HuH-7.5 (cell line): ENCODE measurements at places on chromosomes 1 and 21.

DNA sequence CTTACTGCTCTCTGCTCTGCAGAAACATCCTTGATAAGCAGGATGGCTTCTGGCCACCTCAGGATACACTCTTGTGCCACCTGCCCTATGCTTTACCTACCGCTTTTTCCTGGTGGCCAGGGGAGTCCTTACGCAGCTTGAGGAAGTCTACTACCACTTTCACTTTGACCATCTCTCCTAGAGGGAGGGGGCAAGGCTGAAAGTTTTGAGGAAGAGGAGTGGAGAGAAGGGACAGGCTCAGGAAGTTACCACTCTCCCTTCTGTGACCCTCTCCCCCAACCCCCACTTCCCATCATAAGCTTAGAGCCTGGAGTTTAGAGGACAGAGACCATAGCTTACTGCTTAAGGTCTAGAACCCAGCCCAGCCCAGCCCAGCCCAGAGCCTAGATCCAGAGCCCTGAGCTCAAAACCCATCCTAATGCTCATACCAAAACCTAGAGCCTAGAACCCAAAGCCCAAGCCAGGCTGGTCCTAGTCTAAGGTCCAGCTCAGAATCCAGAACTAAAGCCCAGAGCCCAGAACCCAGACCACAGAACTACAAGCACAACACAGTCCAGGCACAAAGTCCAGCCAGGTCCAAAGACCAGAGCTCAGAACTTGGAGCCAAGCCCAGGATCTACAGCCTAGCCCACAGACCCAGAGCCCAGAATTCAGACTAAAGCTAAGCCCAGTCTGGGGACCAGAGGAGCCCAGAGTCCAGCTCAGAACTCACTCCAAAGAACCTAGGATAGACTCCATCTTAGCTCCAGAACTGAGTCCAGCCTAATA lies 18.0 kb upstream of the MFSD2A start:
- no peak for DNase-seq

- no peak for DNase-seq
Observed at GRCh38 chr21:33973268-33973667, 57.7 kb upstream of the ATP5PO start.

DNA sequence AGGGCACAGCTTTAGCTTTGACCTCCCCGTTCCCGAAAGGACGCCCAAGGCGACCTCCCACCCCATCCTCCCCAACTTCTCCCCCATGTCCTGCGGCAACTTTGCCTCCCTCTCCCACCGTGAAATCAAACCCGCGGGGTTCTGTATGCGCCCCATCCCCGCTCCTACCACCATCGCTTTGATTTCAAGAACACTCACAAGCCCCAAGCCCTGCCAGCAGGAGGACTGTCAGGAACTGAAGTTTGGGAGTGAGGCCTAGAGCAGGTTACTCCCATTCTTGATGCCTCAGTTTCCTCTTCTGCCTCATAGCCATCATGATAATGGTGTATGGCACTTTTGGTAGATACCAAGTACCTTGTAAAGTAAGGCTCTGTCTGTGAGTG lies 2.3 kb downstream of the PTPRU start:
- DNase-seq: no peak

GRCh38 chr1:35261412-35262120 lies 6.9 kb upstream of the ZMYM4 start:
- DNase-seq: no peak

- no peak for DNase-seq
Observed at GRCh38 chr1:37309574-37309973, 164.8 kb upstream of the ZC3H12A start.

GRCh38 chr1:35406103-35406502 lies 137.6 kb downstream of the ZMYM4 start:
- DNase-seq: no peak

GRCh38 chr1:201880928-201881571 lies 7.6 kb upstream of the SHISA4 start:
- no peak for DNase-seq

DNA sequence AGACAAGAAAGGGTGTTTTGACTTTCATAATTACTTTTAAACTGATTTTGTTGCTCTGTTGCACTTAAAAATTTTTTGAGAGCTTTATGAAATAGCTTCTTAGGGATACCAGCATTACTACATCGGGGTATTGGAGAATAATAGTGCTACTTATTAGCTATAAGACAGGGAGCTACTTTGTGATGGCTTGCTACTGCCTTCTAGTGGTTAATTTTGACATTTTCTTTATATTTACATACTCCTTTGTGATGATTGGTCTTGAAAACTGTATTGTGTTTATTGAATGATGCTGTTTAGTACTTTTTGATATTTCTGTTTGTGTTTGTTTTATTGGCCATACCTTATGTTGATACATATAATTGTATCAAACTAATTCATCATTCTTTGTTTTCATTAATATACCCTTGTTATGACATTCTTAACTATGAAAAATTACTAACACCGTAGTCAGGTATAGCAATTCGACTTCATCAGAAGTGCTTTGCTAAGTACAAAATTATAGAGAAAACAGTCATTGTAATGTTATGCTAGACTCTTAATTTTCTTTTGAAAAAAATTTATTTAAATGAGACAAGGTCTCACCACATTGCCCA lies 85.5 kb downstream of the CLIC4 start:
- DNase-seq: no peak
